ENCODE measurements at places on chromosomes 4 and X. TPM values are rescaled to one million over a fixed set of nuclear protein-coding genes. Genes with fewer than 3 reads are reported as not detected.
A peak's percentile ranks its signal among the peaks of the same experiment; 100 is the strongest.

HTN1 gene
- not detected for total RNA-seq

PLXNB3 gene
- total RNA-seq, result 31.4 TPM

GRCh38 chr4:188396037-188396436, 256.8 kb downstream of the TRIML1 start:
- no peaks in the 10 kb centered on the region for H3K4me1 ChIP-seq
- no peaks in the 10 kb centered on the region for H3K27me3 ChIP-seq
- no peak overlapping the region for H3K27ac ChIP-seq
- no peaks in the 10 kb centered on the region for H3K36me3 ChIP-seq
- no peak overlapping the region for H3K4me3 ChIP-seq

- no peak overlapping the region for H3K27ac ChIP-seq
- peaks cover 26% of the 10 kb centered on the region for H3K27me3 ChIP-seq
- H3K4me1 ChIP-seq, result peaks cover 7% of the 10 kb centered on the region
- DNase-seq, result peak; percentile 72
- H3K4me3 ChIP-seq, result peak overlapping the region; percentile 46
Measured at GRCh38 chr4:56530269-56531148, 24.9 kb downstream of the ARL9 start.

GRCh38 chrX:129932016-129932820, 26.3 kb downstream of the UTP14A start:
- peak overlapping the region; percentile 61 for H3K27ac ChIP-seq
- peak; percentile 72 for DNase-seq
- H3K27me3 ChIP-seq, result peaks cover 10% of the 10 kb centered on the region
- H3K4me1 ChIP-seq, result peaks cover 6% of the 10 kb centered on the region
- peak overlapping the region; percentile 74 for H3K4me3 ChIP-seq

FOXP3 gene
- total RNA-seq, result not detected

GRCh38 chr4:28600958-28601357, 1740.3 kb downstream of the STIM2 start:
- no peak overlapping the region for H3K4me3 ChIP-seq
- no peaks in the 10 kb centered on the region for H3K4me1 ChIP-seq
- no peaks in the 10 kb centered on the region for H3K27me3 ChIP-seq
- H3K36me3 ChIP-seq, result no peaks in the 10 kb centered on the region
- DNase-seq, result no peak

- no peak overlapping the region for H3K4me3 ChIP-seq
- no peaks in the 10 kb centered on the region for H3K36me3 ChIP-seq
- H3K27me3 ChIP-seq, result no peaks in the 10 kb centered on the region
- peak; percentile 17 for DNase-seq
- peak overlapping the region; percentile 57 for H3K27ac ChIP-seq
- H3K4me1 ChIP-seq, result peaks cover 36% of the 10 kb centered on the region
Measured at GRCh38 chr4:80069837-80070731, 2.9 kb downstream of the ANTXR2 start.

SYNPO2 gene
- 0.07 TPM for total RNA-seq

- H3K36me3 ChIP-seq, result no peaks in the 10 kb centered on the region
- no peaks in the 10 kb centered on the region for H3K27me3 ChIP-seq
- H3K4me3 ChIP-seq, result peak overlapping the region; percentile 94
- peaks cover 31% of the 10 kb centered on the region for H3K4me1 ChIP-seq
- peak; percentile 45 for DNase-seq
Measured at GRCh38 chr4:148443512-148444295, 1.5 kb upstream of the NR3C2 start.

TMEM47 gene
- 22.2 TPM for total RNA-seq

TDO2 gene
- not detected for total RNA-seq

- DNase-seq, result no peak
- H3K27me3 ChIP-seq, result peaks cover 28% of the 10 kb centered on the region
- H3K27ac ChIP-seq, result no peak overlapping the region
- H3K4me1 ChIP-seq, result peaks cover 3% of the 10 kb centered on the region
Measured at GRCh38 chr4:186104890-186105646, 564 bp downstream of the FAM149A start.

KLF3 gene
- 51.8 TPM for total RNA-seq

GRCh38 chrX:129825746-129826505, 17.8 kb downstream of the ZDHHC9 start:
- H3K27me3 ChIP-seq, result no peaks in the 10 kb centered on the region
- DNase-seq, result no peak
- H3K36me3 ChIP-seq, result no peaks in the 10 kb centered on the region
- no peaks in the 10 kb centered on the region for H3K4me1 ChIP-seq

DNA sequence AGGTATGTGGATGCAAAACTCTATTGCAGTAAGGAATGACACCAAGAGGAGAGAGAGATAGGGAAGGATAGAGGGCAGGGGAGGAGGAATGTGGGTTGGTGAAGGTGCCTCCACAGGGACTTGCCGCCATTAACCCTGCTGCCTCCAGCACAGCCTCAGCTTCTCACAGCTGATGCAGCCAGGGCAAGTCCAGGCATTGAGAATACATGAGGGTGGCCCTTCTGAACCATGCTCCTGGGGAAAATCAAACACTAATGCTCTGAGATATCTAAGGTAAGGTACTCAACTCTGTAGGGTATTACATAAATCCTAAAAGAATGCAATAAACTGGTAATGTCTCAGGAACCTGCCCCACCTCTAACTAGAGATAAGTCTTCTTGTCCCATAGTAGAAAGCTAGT, 28.7 kb downstream of the UGT2B7 start:
- no peaks in the 10 kb centered on the region for H3K27me3 ChIP-seq
- no peak overlapping the region for H3K4me3 ChIP-seq
- no peaks in the 10 kb centered on the region for H3K36me3 ChIP-seq
- H3K27ac ChIP-seq, result no peak overlapping the region
- H3K4me1 ChIP-seq, result no peaks in the 10 kb centered on the region
- no peak for DNase-seq

IKBKG gene
- 40.3 TPM for total RNA-seq

EPGN gene
- not detected for total RNA-seq

- H3K36me3 ChIP-seq, result no peaks in the 10 kb centered on the region
- DNase-seq, result peak; percentile 47
- peaks cover 59% of the 10 kb centered on the region for H3K27me3 ChIP-seq
- no peak overlapping the region for H3K4me3 ChIP-seq
Measured at GRCh38 chr4:41361794-41362526, 105.2 kb downstream of the UCHL1 start.

ARHGEF9 gene
- total RNA-seq, result 12.9 TPM

- H3K36me3 ChIP-seq, result no peaks in the 10 kb centered on the region
- no peaks in the 10 kb centered on the region for H3K27me3 ChIP-seq
Measured at GRCh38 chrX:154082396-154083125, 15.0 kb downstream of the MECP2 start.

- peaks cover 3% of the 10 kb centered on the region for H3K4me1 ChIP-seq
- no peak overlapping the region for H3K4me3 ChIP-seq
- H3K27me3 ChIP-seq, result peaks cover 7% of the 10 kb centered on the region
- H3K27ac ChIP-seq, result no peak overlapping the region
- no peaks in the 10 kb centered on the region for H3K36me3 ChIP-seq
Measured at GRCh38 chr4:10593130-10593529, 91.4 kb downstream of the CLNK start.

- DNase-seq, result no peak
- H3K4me1 ChIP-seq, result peaks cover 28% of the 10 kb centered on the region
- H3K36me3 ChIP-seq, result peaks cover 6% of the 10 kb centered on the region
- no peaks in the 10 kb centered on the region for H3K27me3 ChIP-seq
- H3K4me3 ChIP-seq, result peak overlapping the region; percentile 69
Measured at GRCh38 chr4:2935762-2936743, 27.2 kb downstream of the NOP14 start.

- H3K27ac ChIP-seq, result no peak overlapping the region
- peak; percentile 55 for DNase-seq
- H3K4me1 ChIP-seq, result peaks cover 5% of the 10 kb centered on the region
- no peaks in the 10 kb centered on the region for H3K27me3 ChIP-seq
Measured at GRCh38 chrX:118839334-118839958, 15.8 kb downstream of the ZCCHC12 start.

- no peak overlapping the region for H3K27ac ChIP-seq
- no peaks in the 10 kb centered on the region for H3K27me3 ChIP-seq
- H3K4me1 ChIP-seq, result no peaks in the 10 kb centered on the region
- H3K4me3 ChIP-seq, result no peak overlapping the region
Measured at GRCh38 chrX:105662248-105662647, 160.1 kb upstream of the NRK start.

- no peaks in the 10 kb centered on the region for H3K27me3 ChIP-seq
- DNase-seq, result peak; percentile 45
- no peaks in the 10 kb centered on the region for H3K4me1 ChIP-seq
- H3K4me3 ChIP-seq, result no peak overlapping the region
- no peak overlapping the region for H3K27ac ChIP-seq
- no peaks in the 10 kb centered on the region for H3K36me3 ChIP-seq
Measured at GRCh38 chr4:128177498-128177897, 110.1 kb downstream of the PGRMC2 start.

JAKMIP1 gene
- total RNA-seq, result not detected

DNA sequence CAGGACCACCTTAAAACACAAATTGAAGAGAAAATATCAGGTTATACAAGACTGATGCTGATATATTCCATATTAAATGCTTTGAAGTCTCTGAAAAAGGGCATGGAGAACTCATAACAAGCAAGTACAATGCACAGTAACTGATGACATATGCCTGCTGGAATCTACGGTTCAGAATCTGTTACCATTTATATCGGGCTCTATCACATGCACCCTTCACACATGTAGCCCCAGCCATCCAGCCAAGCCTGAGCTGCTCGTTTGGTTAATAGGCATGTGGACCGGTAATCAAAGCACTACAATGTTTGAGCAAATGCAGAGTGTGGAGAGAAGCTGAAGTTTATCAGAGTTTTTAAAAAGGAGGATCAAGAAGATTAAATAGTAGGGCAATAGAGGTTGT, 11.8 kb downstream of the COMMD8 start:
- no peak for DNase-seq
- H3K27ac ChIP-seq, result no peak overlapping the region

PABPC1L2A gene
- not detected for total RNA-seq

ZNF711 gene
- total RNA-seq, result 5.2 TPM

DNA sequence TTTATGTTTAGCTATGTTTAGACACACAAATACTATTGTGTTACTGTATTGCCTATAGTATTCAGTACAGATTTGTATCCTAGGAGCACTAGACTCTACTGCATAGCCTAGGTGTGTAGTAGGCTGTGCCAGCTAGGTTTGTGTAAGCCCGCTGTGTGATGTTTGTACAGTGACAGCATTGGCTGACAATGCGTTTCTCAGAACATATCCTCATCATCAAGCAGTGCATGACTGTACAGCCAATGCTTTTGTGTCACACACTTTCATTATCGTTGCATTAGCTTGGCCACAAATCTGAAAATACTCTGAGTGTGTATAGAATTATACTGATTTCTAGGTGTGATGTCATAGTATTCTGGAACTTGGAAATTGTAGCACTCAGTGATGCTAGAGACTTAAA, 63.4 kb downstream of the CLDN34 start:
- no peak for DNase-seq
- H3K27me3 ChIP-seq, result no peaks in the 10 kb centered on the region
- H3K4me3 ChIP-seq, result no peak overlapping the region
- H3K36me3 ChIP-seq, result no peaks in the 10 kb centered on the region
- peak overlapping the region; percentile 29 for H3K27ac ChIP-seq

DNA sequence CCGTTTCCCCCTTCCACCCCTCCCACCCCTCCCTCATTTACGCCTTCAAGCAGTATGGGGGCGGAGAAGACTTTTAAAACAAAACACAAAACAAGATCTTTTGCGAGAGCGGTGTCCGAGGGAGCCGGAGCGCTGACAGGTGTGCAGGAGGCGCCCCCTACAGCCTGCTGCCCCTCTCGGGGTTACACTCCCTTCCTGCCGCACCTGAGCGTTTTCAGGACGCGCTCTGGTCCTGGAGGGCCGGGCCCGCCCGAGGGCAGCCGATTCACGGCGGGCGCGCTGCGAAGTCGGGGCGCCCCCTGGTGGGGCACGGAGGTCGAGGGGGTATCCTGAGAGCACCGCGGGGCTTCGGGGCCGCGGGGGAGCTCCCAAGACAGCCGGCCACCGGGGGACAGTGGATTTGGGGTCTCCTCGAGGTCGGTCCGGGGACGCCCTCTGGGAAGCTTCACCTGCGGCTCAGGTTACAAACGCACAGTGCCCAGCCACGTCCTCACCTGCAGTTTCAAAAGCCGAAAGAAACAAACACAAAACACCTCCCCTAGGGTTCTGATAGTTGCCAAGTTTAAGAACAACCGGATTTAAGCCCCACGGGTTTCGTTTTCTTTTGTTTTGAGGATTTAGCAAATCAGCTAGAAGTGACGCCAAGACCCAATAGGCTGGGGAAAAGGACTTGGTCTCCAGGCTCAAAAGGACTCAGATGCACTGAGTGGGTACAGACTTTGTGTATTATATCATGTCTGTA, 8.0 kb upstream of the NEUROG2 start:
- DNase-seq, result no peak
- H3K4me1 ChIP-seq, result peaks cover 10% of the 10 kb centered on the region
- no peak overlapping the region for H3K27ac ChIP-seq
- H3K27me3 ChIP-seq, result peaks cover 62% of the 10 kb centered on the region
- peak overlapping the region; percentile 1 for H3K4me3 ChIP-seq

- H3K27me3 ChIP-seq, result no peaks in the 10 kb centered on the region
- H3K27ac ChIP-seq, result no peak overlapping the region
- no peak for DNase-seq
- no peaks in the 10 kb centered on the region for H3K4me1 ChIP-seq
- H3K36me3 ChIP-seq, result no peaks in the 10 kb centered on the region
- no peak overlapping the region for H3K4me3 ChIP-seq
Measured at GRCh38 chrX:133290076-133290475, 71.9 kb upstream of the TFDP3 start.

RHOXF2B gene
- not detected for total RNA-seq

ARHGAP36 gene
- total RNA-seq, result not detected

GRCh38 chrX:69305333-69306062, 140.2 kb upstream of the PJA1 start:
- no peaks in the 10 kb centered on the region for H3K36me3 ChIP-seq
- H3K4me1 ChIP-seq, result no peaks in the 10 kb centered on the region
- H3K4me3 ChIP-seq, result no peak overlapping the region
- no peak overlapping the region for H3K27ac ChIP-seq

DNA sequence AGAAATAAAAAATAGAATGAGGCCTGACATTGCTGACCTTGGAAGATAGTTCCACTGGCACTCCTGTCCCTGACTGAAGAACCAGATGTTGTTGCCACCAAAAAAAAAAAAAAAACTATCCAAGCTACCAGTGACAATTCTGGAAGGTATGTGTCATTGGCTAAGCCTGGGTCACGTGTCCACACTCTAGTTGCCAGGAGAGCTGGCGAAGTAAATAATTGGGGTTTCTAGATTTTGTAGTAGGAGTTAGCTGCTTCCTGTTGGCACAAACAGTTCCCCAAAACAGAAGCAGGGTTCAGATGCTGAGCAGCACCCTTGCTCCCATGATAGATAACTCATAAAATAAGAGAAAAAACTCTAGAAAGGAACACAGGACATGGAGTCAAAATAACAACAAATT, 20.5 kb downstream of the MND1 start:
- H3K27ac ChIP-seq, result no peak overlapping the region
- no peaks in the 10 kb centered on the region for H3K36me3 ChIP-seq
- no peaks in the 10 kb centered on the region for H3K4me1 ChIP-seq

All from endothelial cell of umbilical vein (primary cell).